ENCODE measurements at places on chromosomes 13 and 19.

GRCh38 chr19:42546831-42547500 lies 18.7 kb upstream of the CEACAM1 start:
- no peak for DNase-seq

- DNase-seq = no peak
These were observed 44.0 kb upstream of the FLT1 start for GRCh38 chr13:28538932-28539331.

GRCh38 chr13:51958217-51958547 lies 53.1 kb downstream of the ATP7B start:
- no peak for DNase-seq

GRCh38 chr19:3125900-3126524 lies 9.8 kb upstream of the GNA15 start:
- peak; percentile 69 for DNase-seq

DNA sequence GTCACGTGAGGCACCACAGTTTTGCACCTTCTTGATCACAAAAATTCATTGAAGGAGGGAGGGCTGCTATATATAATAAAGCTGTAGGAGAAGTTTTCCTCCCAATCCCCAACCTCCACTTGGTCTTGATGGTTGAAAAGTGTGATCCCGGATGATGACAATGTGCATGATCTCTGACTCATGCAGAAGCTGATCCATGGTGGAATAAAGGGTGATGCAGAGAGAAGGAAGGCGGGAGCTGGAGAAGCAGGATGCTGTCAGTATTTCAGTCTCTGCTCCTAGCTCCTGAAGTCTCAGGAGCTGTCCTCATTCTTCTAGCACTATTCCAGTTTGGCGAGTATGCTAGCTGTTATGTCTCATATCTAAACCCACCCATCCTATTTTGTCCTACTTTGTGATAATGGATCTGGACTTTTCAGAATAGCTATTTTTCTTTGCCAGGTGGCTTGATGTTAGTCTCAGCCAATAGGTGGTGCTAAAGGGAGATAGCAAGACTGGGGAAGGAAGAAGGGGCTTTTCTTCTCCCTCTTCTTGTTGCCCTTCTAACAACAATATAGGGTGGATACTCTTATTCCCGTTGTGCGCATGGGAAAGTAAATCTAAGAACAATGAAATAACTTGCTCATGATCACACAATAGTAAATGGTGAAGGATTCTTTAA lies 65.6 kb upstream of the HTR2A start:
- DNase-seq = no peak

GRCh38 chr13:50670272-50670671 lies 173.2 kb downstream of the DLEU7 start:
- no peak for DNase-seq

- no peak for DNase-seq
These were observed 3.9 kb upstream of the NCCRP1 start for GRCh38 chr19:39192846-39193245.

DNA sequence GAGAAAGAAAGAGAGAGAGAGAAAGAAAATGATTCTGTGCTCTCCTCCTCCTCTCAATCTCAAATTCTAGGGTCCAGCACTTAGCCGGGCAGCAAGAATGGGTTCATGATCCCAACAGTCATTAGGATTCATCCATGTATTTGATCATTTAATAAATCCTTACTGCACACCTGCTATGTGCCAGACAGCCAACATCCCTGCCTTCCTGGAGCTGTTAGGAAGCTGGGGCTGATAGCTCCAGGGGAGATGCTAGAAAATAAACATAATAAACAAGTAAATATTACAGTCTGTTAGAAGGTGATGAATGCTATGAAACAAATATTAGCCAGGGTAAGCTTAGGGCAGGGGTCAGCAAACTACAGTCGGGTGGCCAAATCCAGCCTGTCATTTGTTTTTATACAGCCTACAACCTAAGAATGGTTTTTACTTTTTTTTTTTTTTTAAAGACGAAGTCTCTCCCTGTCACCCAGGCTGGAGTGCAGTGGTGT lies 9.9 kb upstream of the ACP7 start:
- DNase-seq = no peak

GRCh38 chr13:31722673-31723072 lies 16.7 kb upstream of the RXFP2 start:
- DNase-seq = no peak

- DNase-seq = no peak
These were observed 37.2 kb upstream of the ATP11A start for GRCh38 chr13:112652512-112653070.

DNA sequence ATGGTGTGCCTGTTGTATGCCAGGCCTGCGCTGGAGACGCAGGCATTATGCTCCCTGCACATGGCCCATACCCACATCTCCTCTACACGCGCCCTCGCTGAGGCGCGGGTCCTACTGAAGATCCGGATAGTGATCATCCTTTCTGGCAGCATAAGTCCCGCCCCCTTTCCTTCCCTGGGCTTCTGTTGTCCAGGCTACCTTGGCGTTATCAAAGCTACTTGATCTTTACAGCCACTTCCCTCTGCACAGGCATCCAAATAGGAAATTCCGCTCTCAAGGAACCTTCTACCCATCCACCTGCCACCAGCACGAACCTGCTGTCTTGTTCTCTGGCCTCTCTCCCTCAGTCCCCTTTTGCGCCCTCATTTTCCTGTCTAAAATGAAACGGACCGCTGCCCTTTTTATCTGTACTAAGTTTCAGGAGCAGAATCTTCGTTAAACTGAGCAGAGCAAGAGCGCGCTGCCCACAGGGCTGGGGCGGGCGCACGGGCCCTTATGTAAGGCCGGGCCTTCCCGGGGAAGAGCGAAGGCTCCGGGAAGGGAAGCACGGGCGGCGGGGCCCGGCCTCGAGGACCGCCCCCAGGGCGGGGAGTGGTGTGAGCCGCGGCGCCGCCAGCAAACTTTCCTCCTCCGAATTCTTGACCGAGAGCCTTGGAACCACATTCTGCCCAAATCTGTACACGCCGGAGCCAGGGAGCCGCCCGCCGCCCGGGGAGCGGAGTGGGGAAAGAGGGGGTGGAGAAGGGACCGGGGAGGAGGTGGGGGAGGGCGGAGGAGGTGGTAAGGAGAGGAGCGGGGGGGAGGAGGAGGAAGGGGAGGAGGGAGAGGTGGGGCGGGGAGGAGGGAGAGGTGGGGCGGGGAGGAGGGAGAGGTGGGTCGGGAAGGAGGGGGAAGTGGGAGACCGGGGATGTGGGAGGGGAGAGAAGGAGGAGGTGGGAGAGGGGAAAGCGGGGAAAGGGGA lies 920 bp upstream of the UBE2L5 start:
- no peak for DNase-seq

GRCh38 chr19:51549533-51550324 lies 18.3 kb upstream of the SIGLEC6 start:
- no peak for DNase-seq

GRCh38 chr13:113816946-113817859 lies 46.7 kb downstream of the GAS6 start:
- DNase-seq = peak; percentile 76

DNA sequence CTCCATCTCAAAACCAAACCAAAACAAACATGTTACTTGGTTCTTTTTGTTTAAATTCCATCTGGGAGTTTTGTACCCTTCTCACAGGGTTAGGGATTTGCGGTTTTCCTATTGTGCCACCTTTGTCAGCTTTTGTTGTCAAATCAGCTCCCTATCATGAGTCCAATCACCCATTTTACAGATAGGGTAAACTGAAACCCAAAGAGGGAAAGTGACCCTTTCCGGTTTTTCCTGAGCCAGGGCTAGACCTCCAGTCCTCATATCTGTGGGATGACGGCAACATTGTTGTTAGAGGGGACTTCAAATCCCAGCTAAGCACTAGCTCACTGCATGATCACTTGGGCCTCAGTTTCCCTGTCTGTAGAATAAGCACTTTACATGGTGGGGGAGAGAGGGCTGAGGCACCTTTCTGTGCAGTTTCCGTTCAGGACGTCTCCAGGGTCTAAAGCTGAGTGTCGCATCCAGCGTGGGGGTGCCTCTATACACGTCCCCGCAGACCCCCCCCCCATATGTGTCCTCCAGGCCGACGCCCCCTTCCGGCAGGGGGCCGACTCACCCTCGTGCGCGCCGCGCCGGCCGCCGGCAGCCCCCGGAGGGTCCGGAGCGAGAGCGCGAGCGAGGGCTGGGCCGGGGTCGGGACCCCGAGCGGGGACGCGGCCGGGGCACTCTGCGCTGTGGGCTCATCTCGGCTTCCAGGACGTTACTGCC lies 3.9 kb downstream of the CCDC194 start:
- no peak for DNase-seq

GRCh38 chr19:45972081-45972946 lies 1.4 kb downstream of the NOVA2 start:
- no peak for DNase-seq

GRCh38 chr13:28942906-28943305 lies 122.8 kb downstream of the MTUS2 start:
- DNase-seq = no peak

DNA sequence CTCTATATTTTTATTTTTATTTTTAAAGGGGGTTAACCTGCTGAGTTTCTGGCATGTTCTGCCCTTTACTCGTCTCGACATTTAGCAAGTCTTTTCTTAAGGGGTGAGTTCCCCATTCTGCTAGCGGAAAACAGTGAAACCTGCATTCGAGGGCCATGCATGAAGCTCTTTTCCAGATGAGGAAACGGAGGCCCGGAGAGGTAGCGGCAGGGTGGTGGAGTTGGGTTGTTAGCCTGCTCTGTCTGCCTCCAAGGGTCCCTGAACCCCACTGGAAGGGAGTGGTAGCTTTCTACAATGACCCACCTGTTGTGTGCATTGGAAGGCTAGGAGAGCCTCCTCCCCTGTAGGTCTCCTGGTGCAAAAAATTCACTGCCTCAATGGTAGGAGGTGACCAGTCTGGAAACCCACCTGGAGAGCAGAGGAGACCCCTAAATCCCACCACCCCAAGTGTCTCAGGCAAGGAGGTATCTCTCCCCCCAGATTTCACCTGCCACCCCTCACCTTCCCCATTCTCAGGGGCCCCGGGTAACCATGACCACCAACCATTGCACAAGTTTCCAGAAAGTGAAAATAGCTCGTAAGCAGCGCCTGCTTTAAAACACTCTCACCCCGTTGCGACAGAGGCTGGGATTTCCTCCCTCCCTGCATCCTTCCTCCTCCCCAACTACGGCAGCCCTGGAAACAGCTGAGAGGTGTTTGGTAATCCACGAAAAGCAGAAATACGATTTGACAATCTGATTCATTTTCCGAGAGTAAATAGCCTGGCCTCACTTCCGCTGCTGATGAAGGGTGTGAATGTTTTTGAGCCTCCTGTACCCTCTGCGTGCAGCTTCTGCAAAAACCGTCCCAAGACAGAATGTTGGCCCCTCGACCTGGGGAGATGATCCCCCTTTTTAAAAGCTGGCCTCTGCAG lies 3.5 kb downstream of the KLF2 start:
- DNase-seq = no peak

- DNase-seq = no peak
These were observed 182.6 kb upstream of the IRS2 start for GRCh38 chr13:109968876-109969577.

- no peak for DNase-seq
These were observed 15.9 kb upstream of the EID2 start for GRCh38 chr19:39555883-39556282.

- DNase-seq = no peak
These were observed 4.7 kb upstream of the SLC5A5 start for GRCh38 chr19:17866964-17867486.

- no peak for DNase-seq
These were observed 933 bp downstream of the ARHGEF7 start for GRCh38 chr13:111115965-111116521.

DNA sequence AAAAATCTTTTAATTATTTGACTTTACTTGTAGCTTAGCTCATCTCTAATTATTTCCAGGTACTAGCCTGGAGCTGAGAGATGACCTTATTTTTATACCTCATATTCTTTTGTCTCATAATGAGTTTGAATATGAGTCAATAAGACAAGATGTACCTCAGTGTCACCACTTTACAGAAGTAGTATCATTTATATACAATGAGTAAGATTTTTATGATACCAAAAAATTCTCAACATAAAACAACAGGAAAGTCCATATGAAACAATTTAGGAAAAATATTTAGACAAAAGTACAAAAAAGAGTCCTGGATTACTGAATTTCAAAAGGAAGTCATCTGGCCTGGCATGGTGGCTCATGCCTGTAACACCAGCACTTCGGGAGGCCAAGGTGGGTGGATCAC lies 21.4 kb upstream of the USP12 start:
- no peak for DNase-seq

DNA sequence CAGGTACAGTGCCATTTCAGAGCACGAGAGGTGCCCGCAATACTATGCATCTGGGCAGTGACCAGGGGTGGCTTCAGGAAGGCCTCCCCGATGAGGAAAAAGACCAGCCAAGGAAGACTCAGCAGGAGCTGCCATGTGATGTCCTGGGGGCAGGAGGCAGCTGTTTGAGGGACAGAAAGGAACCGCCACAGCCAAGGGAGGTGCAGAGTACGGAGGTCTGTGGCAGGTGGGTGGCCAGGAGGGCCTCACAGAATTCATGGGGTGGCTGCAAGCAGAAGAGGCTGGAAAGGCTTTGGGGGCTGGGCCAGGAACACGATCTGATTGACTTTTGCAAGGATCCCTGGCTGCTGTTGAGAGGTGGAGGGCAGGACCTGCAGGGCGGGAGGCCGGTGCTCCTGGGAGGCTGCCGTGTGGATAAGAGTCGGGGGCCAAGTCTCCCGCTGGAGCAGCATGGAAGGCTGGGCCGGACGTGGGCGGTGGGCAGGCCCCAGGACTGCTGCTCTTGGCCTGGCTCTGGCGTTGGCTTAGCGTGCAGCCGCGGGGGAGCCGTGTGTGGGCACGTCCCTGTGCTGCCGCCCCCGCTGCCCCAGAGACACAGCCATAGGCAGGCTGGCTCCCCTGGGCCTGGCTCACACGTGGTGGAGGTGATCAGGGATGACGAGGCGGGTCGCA lies 29.1 kb downstream of the CEBPA start:
- DNase-seq = no peak

DNA sequence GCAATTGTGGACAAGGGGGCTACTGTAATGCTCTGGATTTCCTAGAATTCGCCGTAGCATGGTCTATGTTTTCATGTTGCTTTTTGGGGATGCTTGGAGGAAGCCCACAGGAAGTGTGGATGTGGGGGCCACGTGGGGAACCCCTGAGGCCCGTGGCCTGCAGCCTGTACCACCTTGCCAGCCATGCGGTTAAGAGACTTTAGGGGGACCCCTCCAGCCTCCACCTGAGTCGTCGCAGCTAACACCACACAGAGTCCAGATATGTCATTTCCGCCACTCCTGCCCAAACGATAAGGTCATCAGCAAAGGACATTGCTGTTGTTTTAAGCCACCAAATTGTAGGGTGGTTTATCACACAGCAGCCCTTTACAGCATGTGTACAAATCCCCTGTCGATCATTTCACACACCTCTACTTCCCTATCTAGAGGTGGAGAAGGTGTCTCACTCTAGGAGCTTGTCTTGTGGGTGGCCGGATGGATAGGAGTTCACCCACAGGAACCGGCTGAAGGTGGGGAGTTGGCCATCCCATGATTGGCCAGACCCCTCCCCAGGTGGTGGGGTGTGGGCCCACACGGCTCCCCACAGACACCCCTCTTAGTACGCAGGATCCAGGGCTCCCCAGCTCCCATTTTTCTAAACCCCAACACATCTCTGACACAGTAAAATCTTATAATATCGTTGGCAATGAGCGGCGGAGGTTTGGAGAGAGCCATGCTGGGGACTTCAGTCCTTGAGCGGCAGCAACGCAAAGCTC lies 226.7 kb downstream of the TEX29 start:
- DNase-seq = no peak

Measured in stimulated activated CD4-positive, alpha-beta T cell treated with anti-CD3 and anti-CD28 coated beads, Interleukin-1b, Interleukin-23, amount 100 ng/mL, for 1 hour (primary cell).